Inflammatory macrophage treated with lipopolysaccharide for 4 hours (primary cell): ENCODE measurements at places on chromosomes 6 and 20.

- DNase-seq = no peak
Observed at GRCh38 chr6:120805276-120805675, 529.0 kb downstream of the TBC1D32 start.

DNA sequence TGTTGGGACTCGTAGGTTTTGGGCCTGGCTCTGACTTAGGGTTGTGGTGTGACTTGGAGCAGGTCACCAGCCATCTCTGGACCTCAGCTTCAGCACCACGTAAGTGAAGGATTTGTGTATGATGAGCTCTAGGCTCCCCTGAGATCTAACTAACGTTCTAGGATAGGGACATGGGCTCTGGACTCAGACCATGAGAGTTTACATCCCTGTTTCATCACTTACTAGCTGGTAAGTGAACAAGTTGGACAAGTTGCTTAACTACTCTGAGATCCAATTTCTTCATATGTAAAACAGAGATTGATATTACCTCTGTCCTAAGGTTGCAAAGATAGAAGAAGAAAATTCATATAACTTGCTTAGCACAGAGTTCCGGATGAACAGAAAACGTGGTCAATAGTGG lies 20.3 kb upstream of the PNPLA1 start:
- no peak for DNase-seq

- DNase-seq = peak; percentile 98
Observed at GRCh38 chr6:37033255-37033654, 27.8 kb downstream of the FGD2 start.

- no peak for DNase-seq
Observed at GRCh38 chr6:135318738-135319469, 137.8 kb downstream of the MYB start.

- no peak for DNase-seq
Observed at GRCh38 chr20:42747765-42748411, 441.8 kb downstream of the PTPRT start.

DNA sequence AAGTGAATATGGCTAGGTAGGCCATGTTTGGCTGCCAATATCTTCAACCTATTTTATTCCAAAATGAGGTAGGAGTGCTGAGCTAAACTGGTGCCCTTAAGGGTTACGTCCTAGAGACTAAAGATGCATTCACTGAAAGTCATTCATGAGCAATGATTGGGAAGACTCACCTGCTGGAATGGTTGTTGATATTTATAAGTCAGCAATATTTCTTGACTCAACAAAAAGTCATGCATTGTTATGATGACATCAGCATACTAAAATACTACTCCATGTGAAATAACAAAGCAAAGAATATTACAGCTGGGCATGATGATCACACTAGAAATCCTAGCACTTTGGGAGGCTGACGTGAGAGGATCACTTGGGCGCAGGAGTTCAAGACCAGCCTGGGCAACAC lies 17.6 kb upstream of the NUP153 start:
- no peak for DNase-seq

- DNase-seq = no peak
Observed at GRCh38 chr6:147508866-147509608, 547 bp downstream of the SAMD5 start.

- no peak for DNase-seq
Observed at GRCh38 chr20:15799871-15800270, 773.4 kb downstream of the KIF16B start.

DNA sequence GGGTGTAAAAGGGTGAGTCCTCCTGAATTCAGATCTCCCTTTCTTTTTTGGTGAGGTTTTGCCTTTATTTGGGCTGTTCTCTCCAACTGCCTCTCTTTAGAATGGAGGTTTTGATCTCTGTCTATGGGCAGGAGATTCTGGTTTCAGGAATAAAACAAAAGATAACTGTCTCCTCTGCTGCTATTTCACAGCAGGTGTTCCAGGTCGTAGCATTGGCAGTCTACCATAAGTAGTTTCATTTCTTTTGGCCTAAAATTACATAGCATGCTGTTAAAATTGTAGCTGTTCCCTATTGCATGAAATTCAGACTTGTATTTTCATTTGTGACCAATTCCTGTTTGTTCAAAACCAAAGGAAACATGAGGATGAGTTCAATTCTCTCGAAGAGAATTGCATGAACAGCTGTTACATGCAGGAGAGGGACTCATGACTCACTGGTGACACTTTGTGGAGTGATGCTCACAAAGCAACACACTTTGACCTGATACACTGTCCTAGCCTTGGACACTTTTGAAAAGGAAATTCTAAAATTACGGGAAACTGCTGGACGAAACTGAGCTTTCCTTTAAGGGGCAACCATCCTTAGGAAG lies 76.8 kb upstream of the SIRPG start:
- peak; percentile 61 for DNase-seq

- DNase-seq = no peak
Observed at GRCh38 chr6:6971369-6971768, 136.4 kb upstream of the RREB1 start.

DNA sequence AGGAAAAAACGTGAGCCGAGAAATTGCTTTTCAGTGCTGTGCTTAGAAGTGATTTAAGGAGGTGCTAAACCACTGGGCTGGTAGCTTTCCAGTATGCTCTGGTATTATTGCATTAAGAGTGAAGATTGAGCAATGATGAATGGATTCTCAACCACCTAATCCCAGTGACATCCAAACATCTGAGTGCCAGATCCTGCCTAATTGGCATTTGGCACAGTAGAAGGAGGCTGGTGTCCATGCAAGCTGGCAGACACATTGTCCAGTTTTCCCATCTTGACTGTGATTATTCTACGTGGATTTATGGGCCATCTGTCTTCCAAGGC lies 398.0 kb upstream of the PLCB4 start:
- no peak for DNase-seq

DNA sequence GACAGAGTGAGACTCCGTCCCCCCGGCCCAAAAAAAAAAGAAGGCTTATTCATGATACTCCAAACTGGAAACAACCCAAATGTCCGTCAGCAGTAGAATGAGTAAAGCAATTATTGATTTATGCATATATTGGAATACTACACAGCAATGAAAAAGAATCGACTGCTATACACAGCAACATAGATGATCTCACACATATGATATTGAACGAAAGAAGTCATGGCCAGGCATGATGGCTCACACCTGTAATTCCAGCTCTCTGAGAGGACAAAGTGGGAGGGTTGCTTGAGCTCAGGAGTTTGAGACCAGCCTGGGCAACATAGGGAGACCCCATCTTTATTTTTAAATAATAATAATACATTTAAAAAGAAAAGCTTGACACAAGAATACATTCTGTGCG lies 28.5 kb downstream of the BCAS4 start:
- DNase-seq = no peak

- DNase-seq = no peak
Observed at GRCh38 chr6:141956046-141956761, 176.5 kb upstream of the GJE1 start.

GRCh38 chr20:51378171-51378928 lies 164.2 kb downstream of the NFATC2 start:
- no peak for DNase-seq

DNA sequence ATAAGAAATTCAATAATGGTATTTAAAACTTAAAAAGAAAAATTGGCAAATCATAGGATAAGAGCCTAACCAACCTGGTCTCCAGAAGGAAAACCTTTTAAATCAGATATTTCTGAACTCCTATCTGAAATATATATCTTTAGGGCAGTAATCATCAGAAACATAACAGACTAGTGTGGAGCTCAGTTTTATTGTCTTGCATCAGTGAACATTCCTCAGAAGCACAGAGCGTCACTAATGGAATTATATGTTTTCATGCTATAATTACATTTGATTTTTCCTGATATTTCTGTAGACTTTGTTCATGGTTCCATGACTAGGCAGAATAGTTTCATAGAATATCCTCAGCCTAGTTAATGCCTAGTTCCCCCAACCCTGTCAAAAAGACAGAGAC lies 262.2 kb downstream of the EYA4 start:
- DNase-seq = no peak

DNA sequence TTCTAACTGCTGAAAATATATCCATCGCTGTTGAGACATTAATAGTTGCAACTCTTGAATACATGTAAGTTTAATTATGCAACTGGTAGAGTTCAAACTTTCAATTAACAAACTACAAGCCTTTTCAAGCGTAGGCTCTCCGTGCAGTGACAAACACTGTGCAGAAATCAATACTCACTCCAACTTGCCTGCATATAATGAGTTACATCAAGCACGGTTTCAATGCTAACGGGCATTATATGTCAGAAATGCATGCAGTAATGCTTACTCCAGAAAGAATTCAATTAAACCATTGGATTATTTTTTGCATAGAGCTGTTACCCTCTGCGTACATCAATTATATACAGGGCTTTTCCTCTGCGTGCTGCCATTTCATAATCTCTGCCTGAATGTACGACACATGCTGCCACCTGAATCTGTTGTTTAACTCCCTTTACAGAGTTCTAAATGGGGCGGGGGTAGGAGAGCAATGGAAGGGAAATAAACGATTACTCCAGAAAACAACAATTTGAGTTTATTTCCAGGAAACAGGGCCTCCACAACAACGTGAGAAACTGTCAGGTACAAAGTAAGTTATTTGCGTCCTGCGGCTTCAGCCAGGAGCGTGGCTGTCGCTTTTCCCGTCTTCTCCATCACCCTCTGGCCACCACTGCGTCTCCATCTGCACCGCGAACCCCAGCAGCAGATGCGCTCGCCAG lies 1.8 kb downstream of the PTPRK start:
- DNase-seq = no peak

GRCh38 chr20:11430652-11431051 lies 487.0 kb upstream of the BTBD3 start:
- DNase-seq = no peak

DNA sequence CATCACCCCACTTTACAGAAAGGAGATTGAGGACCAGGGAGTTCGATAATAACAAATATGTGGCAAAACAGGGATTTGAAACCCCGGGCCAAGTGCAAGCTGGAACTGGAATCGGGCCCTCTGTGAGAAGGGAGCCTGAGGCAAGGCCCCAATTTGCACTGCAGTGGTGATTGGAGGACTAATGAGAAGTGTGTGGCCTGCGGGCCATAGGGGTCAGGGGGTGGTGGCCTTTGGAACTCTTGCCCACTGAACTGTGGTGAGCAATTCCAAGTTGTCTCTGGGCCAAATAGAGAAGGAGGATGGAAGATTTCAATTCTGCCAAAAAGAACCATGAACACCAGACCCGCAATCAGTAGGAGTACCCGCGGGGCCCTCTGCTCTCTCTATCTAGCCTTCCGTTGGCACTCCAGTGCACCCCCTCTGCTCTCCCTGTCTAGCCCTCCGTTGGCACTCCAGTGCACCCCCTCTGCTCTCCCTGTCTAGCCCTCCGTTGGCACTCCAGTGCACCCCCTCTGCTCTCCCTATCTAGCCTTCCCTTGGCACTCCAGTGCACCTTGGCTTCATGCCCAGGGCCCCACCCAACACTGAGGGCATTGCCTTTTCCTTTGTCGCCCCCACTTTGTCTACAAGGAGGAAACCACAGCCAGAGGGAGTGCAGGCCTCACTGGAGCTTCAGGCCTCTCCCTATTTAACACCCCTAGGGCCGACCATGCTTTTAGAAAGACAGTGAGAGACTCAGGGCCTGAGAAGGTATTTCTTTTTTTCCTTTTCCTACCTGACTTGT lies 6.0 kb upstream of the PTPRA start:
- DNase-seq = no peak

GRCh38 chr20:9258901-9259300 lies 190.0 kb downstream of the PLCB4 start:
- DNase-seq = peak; percentile 78

DNA sequence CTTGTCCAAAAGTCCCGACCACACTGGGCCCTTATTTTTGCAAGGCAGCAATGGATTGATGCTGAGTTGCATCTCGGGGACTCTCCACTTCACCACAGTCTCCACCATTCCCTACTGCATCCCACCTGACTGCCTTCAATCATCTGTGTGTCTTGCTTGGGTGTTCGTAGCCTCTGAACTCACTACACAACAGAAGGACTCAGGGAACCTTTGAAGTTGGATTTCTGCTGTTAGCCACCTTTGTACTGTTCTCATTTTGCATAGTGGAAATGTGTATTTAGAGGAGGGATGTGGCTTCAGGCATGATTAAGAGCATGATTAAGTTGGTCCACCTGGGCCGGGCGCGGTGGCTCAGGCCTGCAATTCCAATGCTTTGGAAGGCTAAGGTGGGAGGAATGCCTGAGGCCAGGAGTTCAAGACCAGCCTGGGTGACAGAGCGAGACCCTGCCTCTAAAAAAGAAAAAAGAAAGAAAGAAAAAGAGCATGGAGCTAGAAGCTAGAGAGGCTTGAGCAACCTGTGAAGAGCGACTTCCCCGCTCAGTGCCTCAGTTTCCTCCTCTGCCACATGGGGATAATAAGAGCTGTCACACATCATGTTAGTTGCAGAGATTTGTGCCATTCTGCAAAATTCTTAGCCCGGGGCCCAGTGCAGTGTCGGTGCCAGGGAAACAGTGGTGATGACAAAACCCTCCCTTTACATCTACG lies 121.3 kb upstream of the PTPN1 start:
- no peak for DNase-seq

DNA sequence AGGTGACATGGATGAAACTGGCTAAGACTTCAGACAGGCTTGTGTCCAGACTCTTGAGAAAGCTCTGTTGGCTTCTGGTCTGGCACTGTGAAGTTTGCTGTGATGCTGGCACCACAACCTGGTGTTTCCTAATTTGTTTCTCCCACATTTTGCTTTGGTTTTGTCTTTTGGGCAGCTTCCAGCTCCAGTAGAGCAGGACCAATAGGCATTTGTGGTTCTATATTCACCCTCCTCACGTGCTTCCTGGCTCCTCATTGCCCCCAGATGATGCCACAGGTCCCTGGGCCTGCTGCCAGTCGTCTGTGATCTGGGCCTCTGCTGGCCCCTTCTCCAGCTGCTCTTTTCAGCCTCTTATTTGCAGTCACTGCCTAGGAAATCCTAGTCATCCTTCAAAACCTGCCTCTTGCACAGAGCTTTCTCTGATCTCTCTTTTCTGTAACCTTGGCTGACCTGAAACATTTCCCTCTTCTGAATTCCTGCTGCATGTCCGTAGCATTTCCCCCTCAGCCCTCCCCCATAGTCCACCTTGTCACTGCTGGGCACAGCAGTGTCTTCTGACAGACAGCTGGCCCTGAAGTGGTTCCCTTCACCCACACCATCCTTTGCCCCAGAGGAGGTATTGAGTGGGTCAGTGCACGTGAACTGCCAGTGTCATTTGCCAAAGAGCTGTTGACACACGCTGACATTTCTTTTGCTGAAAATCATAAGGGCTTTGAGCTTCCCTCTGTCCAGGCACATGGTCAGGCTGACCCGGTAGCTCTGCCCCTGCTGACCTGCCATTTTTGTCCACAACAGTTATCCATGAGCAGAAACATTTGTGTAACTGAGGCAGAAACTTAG lies 63.0 kb downstream of the PTPN1 start:
- peak; percentile 73 for DNase-seq

- DNase-seq = no peak
Observed at GRCh38 chr6:139748353-139749146, 374.1 kb upstream of the CITED2 start.

- peak; percentile 88 for DNase-seq
Observed at GRCh38 chr20:4012589-4012988, 2.8 kb downstream of the RNF24 start.

- no peak for DNase-seq
Observed at GRCh38 chr6:70844301-70844700, 112.6 kb downstream of the B3GAT2 start.
